ENCODE measurements at places on chromosomes 6 and 20. TPM values are rescaled to one million over a fixed set of nuclear protein-coding genes. Genes with fewer than 3 reads are reported as not detected.

Gene WRNIP1
- total RNA-seq = 101 TPM

Gene CST2
- 0.98 TPM for total RNA-seq

Gene HTR1E
- not detected for total RNA-seq

Gene BPIFA1
- total RNA-seq = 0.26 TPM

DNA sequence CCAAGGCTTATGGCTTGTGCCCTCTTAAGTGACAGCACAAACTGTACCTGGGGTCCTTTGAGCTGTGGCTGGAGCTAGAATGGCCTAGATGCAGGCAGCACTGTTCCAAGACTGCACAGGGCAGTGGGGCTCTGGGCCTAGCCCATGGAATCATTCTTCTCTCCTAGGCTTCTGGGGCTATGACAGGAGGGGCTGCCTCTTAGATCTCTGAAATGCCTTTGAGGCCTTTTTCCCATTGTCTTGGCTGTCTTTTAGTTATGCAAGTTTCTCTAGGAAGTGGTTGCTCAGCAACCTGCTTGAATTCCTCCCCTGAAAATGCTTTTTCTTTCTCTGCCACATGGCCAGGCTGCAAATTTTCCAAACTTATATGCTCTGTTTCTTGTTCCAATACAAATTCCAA is 183.4 kb downstream of the WDR27 start:
- no peak for DNase-seq
- H3K4me3 ChIP-seq = no peak overlapping the region
- H3K27me3 ChIP-seq = no peaks in the 10 kb centered on the region
- no peak overlapping the region for H3K27ac ChIP-seq
- no peaks in the 10 kb centered on the region for H3K36me3 ChIP-seq
- no peaks in the 10 kb centered on the region for H3K4me1 ChIP-seq

All from upper lobe of left lung (tissue), 6 donors.